ENCODE measurements at places on chromosomes 16 and 17.

DNA sequence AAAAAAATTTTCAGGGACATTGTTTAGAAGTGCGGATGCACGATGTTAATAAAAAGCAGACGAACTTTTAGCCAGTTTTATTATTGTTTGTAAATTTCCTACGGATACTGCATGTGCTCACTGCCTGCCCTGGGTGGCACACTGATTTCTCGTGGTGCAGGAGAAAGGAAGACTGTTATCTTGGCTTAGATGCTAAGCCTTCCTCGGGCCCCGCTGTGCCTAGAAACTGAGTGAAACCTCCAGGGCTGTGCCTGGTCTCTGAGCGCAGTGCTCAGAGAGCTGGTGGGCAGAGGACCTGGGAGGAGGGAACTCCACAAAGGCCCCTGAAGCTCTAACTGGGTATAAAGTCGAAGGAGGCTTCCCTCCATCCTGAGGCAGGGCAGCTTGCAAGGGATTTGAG, 35.4 kb upstream of the TNRC6C start:
- no peak for DNase-seq

- no peak for DNase-seq
These were observed 46.5 kb downstream of the DNAH17 start for GRCh38 chr17:78530675-78531074.

GRCh38 chr17:57705921-57706695, 39.0 kb downstream of the CCDC182 start:
- no peak for DNase-seq

DNA sequence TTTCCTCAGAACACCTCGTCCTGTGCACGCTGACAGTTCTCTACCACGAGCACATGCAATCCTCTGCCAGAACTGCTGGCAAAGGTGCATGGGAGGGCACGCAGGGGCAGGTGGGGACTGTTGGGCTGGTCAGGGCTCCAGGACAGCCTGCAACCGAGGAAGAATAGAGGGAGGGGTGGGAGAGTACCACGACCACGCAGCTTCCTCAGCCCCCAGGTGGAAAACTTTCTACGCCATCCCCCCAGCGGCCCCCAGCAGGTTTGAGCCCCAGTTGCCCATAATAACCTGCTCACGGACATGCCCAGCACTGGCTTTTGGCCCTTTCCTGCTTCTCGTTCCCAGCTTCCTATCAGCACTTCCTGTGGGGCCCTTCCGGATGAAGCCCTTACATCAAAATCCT, 199.3 kb downstream of the C16orf95 start:
- no peak for DNase-seq

DNA sequence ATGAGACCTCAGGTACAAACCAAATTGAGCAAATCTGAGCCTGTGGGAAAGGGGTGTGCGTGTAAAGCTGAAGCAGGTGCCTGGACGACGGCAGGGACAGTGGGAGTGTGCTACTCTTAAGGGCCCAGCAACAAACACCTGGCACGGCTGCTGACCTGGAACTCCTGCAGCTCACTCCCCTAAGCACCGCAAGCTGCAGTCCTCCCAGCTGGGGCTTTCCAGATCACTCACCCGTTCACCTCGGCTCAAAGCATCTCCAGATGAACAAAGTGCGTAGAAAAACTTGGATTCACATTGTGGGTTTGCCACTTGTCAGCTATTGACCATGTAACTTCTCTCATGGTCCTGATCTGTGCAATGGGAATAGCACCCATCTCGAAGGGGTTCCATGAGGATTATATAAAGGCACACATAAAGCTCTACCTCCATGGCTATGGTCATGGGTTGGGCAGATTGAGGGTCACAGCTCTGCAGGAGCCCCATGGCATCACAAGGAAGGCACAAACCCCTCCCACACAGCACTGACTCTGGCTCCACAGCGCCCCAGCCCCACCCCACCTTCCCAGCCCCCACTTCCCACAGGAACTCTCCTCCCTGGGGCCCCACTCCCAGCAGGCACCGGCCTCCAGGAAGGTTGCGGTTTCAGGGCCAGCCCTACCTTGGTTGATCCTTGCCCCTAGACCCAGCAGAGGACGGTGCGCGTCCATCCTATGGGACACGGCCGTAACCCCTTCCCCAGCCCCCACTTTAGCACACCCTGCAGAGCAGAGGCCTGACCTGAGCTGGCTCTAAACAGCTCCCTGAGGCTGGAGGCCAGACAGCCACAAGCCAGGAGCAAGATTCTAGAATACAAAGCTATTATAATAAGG, 21.9 kb downstream of the ST3GAL2 start:
- DNase-seq: no peak

All from cardiac muscle cell (in vitro differentiated cells and primary cell).